ENCODE measurements at places on chromosomes 1 and 21.
A peak's percentile ranks its signal among the peaks of the same experiment; 100 is the strongest.

GRCh38 chr1:2406451-2407041 lies 5.8 kb downstream of the PEX10 start:
- DNase-seq = no peak

DNA sequence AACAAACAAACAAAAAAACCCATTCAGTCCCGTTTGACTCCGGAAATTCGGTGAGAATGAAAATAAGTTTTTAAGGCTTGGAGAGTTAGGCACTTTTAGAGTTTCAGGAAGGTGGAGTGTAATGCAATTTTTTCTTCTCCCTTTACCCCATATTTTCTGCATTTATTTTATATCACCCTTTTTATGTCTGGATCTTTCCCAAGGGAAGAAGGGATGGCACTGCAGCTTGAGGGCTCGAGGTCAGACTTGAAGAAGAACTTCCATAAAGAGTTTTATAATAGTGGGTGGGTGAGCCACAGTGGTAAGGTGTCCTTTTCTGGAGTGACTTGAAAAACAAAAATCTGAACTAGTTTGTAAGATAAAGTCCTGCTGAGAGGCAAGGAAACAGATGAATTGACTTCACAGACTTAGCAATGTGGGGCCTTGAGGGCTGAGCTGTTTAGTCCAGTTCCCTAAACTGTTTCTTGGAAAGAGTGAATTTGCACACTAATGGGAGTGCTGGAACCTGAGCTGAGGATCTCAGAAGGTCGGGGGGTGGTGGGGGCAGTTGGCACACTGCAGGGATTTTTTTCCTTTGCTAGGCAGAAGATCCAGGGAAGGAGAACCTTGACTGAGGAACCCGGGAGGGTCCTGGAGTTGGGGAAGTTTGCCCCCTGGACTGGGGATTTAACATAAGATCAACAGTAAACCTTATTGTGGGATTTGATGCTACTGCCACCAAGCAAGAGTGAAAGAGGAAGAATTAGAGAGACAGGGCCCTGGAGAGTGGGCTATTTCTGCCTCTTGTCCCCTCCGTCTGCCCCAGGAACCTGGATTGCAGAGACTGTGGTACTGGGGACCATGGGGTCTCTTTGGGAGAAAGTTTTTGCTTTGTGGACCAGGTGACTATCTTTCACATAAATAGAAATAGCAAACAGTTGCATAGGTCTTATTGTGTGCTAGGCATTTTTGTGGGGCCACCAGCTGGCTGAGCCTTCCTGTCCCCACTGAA lies 1.8 kb upstream of the MEX3A start:
- DNase-seq = peak; percentile 25

DNA sequence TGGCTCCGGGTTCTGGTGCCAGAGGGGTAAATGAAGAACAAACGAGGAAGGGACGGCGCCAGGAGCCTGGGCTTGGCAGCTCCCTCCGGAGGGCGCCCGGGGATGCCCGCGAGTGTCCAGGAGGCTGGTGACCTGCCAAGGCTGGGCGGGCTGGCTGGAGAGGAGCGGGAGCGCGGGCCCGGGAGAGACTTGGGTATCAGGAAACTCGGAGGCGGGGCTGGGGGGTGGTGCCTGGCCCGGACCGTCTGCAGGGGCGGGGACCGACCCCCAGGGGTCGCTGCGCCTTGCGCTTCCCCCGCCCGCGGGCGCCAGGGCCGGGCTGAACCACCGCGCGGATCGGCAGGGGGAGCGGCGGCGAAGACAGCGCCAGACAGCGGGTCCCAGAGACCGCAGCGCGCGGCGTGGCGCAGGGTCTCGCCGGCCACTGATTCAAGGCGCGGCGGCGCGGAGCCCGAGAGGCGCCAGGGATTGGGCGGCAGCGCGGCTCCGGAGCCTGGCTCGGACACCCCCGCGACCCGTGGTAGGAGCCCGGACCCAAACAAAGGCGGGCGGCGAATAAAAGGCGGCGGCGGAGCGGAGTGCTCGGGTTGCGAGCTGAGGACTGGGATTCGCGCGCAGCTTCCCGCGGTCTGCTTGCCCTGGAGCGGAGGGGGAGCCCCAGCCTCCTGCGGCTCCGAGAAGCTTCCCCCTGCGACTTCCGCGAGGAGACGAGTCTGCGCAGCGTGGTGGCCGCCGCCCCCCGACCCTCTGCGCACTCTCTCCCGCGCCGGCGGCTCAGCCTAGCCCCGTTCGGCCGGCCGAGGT lies at the start of gene DISP3:
Gene DISP3 (plus strand): TSS at position 585 of the 804 bp plus-strand sequence. CDS start 21,838 bp downstream, outside the sequence.
- DNase-seq = peak; percentile 35

- no peak for DNase-seq
Observed at GRCh38 chr1:220243947-220244346, 28.3 kb downstream of the RAB3GAP2 start.

GRCh38 chr21:45386728-45387371 lies 18.1 kb upstream of the COL18A1 start:
- DNase-seq = no peak

DNA sequence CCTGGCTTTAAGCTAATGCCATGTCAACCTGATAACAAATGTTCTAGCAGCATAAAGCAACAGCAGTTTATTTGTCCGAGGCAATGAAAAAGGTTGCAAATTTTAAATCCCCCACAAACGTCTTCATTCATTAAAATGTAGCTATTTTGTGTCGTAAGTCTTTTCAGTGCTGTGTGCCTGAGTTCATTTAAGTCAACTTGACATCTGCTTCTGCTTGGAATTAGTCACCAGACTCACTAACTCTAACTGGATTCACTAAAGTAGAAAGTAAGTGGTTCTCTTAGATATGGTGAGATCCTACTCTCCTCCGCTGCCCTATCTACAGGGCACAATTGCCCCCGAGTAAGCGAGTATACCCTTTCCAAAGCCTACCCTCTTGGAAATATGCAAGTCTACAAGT lies 118.4 kb upstream of the CHRM3 start:
- no peak for DNase-seq

DNA sequence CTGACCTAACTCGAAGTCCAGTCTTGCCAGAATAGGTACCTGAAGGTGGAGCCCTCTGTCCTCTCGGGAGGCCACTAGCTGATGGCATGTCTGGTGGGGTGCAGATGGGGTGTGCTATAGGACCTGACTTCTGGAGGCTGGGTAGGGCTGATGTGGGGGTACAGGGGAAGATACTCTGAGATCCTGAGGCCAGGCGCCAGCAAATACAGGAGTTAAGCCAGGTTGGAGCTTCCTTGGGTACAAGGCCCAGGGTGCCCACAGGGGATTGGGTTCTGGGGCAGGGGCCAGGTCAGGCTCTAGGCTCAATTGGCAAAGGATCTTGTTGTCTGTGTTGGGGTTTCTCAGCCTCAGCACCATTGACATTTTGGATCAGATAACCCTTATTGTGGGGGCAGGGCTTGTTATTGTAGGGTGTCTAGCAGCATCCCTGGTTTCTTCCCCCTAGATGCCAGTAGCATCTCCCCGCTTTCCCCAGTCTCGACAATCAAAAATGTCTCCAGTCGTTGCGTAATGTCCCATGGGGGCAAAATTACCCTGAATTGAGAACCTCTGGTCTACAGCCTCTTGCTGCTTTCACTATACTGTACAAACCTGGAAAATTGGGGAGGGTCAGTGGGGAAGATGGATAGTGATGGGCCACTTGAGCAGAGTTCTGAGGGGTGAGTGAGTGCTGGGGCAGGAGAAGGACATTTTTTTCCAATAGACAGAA lies 9.2 kb downstream of the PTPRF start:
- no peak for DNase-seq

DNA sequence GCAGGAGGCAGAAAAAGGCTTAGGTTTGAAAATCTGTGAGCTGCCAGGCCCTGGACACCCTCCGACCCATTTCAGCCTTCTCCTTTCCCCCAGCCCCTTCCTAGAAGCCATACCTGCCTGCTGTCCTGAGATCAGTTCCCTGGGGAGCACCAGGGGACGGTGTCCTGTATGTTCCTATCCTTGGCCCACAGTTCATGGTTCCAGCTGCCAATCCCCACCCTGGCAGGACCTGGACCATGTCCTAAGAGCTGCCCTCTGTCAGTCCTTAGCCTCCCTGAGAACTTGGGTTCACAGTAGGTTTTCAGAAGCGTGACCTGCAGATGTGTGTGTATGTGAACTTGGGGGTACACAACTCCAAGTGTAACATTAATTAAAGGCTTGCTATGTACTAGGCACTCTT lies 3.8 kb downstream of the TCEA3 start:
- no peak for DNase-seq

GRCh38 chr1:162023547-162024501 lies at the start of gene OLFML2B:
TSS of gene OLFML2B (minus strand) at chr1:162023869. CDS start at chr1:162023430, 439 bp downstream.
- peak; percentile 53 for DNase-seq

- DNase-seq = no peak
Observed at GRCh38 chr1:218617986-218618385, 272.9 kb downstream of the TGFB2 start.
